ENCODE measurements at places on chromosomes 11 and 22.
A peak's percentile ranks its signal among the peaks of the same experiment; 100 is the strongest.

- no peak for DNase-seq
Observed at GRCh38 chr11:114091516-114092397, 32.2 kb downstream of the ZBTB16 start.

DNA sequence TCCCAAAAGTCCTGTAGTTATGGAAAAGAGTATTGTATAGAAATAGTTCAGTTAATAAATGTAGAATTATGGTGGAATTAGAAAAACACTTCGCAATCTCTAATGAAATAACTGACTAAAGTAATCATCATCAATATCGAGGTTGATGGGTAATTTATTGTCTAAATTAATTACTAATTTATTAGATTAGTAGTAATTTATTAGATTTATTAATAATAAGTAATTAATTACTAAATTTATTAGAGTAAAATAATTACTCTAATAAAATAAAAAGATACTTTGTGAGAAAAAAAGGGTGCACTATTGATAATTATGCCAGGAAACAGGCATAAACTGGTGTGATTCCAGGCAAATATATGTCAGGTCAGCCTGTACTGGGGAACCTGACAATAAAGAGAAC, 455.6 kb downstream of the AASDHPPT start:
- DNase-seq: no peak

DNA sequence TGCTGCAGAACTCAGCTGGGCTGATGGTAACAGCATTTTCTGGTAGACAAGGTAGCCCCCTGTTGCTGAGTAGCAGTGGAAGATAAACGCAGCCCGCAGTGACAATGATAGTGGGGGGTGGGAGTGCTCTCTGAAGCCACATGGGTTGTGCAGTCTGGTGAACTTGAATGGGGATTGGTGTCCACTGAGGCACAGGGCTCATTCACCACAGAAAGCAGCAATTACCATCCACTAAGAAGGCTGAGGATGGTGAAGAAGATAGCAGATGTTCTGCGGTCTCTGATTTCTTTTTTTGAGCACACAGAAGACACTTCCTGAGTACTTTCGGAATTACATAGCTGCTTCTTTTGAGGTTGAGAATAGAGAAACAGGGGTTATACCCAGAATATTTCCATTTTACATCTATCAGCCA, 150.3 kb downstream of the LRRC4C start:
- DNase-seq: no peak

DNA sequence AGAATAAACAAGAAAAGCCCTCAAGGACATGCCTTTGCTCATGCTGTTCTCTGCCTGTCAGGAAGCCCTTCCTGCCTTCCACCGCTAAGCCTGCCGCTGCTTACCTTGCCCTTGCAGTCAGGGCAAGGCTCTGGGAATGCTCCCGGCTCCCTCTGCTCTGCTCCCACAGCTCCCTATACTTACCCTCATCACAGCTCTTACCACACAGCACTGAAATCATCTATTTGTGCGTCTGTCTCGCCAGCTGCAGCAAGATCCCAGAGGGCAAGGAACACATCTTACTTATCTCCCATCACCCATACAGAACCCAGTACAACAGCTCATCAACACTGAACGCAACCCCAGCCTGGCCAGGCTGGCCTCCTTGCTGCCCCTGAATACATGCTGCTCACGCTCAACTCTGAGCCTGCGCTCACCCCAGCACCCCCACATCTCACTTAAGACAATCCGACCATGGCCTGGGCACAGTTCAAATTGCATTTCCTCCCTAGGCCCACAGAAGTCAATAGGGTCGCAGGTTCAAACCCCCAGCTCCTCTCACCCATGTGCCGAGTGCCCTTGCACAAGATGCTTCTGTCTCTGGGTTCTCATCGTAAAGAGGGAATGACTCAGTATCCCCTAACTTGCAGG, 161.8 kb downstream of the IGLL1 start:
- DNase-seq: no peak

GRCh38 chr11:118791111-118791960, at the start of gene DDX6:
Gene DDX6 (minus strand): TSS chr11:118791164. CDS start chr11:118786251, 4,913 bp downstream.
- DNase-seq: peak; percentile 80

DNA sequence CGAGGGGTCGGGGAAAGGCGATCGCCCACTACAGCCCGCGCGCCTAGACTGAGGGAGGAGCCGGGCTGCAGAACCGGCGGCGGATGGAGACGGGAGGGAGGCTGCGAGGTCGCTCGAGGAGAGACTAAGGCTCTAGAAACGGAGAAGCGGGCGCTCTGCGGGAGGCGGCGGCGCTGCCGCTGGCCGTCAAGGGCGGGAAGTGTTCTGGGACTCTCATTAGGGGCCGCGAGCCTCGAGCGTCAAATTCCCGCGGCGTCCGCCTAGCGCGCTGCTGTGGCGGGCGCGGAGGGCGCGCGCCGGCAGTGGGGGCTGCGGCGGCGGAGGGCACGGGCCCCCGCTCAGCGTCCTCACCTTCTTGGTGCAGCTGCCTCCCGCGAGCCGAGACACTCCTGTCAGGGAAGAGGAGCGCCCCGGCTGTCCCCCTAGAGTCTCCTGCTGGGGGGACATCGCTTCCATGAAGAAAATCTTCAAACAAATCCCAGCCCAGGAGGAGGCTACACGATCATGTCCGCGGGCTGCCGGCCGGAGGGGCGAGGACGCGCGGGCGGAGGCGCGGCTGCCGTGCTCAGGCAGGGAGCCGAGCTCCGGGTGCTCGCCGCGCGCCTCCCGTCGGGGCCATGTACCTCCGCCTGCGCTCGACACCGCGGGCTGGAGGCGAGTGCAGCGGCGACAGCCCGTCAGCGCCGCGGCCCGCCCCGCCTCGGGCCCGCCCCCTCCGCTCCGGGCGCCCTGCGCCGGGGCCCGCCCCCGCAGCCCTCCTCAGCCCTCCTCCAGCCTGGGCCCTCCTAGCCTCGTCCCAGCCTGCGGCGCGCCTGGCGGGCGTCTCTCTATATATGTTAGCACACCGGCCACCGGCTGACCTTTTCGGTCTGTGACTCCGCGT, at the start of gene ARHGAP20:
Gene ARHGAP20 (minus strand): TSS at position 662 of the 883 bp plus-strand sequence. CDS start 206 bp downstream, at position 456.
- peak; percentile 74 for DNase-seq

GRCh38 chr11:5276697-5277096, 7.0 kb upstream of the HBE1 start:
- no peak for DNase-seq

DNA sequence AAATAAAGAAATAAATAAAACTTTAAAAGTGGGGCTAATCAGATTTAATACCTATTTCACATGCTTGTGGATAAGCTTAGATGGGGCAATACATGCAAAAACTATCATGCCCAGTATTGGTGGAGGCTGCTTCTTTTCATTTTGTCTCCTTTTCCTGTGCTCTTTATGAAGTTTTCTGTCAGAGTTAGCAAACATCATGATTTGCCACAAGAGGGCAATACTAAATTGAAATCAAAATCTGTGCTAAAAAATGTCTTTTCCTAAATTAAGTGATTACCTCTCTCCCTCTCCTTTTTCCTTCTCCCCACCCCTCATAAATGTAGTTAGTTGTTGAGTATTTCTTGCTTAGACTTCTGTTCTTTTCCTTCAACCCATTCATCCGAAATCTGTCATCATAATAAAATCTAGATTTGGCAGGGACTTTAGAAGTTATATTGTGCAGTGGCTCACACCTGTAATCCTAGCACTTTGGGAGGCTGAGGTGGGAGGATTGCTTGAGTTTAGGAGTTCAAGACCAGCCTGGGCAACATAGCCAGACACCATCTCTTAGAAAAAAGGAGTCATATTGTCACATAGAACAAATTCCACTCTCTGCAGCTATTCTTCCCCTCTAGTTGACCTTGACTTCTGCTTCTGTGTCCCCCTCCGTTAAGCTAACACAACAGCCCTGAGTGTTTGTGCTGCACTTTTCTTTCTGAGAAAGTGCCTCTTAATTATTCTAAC, 4.7 kb upstream of the ARHGAP42 start:
- DNase-seq: no peak

GRCh38 chr22:43587574-43587973, 175.8 kb downstream of the MPPED1 start:
- DNase-seq: no peak

GRCh38 chr22:29112121-29112520, 39.3 kb downstream of the KREMEN1 start:
- DNase-seq: no peak

- peak; percentile 76 for DNase-seq
Observed at GRCh38 chr22:28923826-28924732, 40.7 kb downstream of the ZNRF3 start.

DNA sequence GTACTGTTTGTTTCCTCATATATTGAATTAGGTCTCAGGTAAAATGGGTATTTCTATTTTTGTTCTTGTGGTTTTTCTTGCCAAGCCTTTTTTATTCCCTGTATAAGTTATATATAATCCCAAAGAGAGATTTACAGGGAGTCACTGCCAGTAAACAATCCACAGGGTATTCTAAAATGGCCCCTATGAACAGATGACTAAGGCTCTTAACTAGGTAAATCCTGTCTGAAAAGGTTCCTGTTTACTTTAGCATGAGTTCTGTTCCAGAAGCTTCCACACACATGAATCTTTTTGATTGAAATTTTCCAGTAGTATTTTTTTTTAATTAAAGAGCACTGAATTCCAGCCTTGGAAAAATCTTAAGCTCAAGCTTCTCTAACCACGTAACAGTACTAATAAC, 552.8 kb upstream of the CCDC179 start:
- DNase-seq: no peak

- no peak for DNase-seq
Observed at GRCh38 chr11:12769834-12770345, 95.7 kb downstream of the TEAD1 start.

DNA sequence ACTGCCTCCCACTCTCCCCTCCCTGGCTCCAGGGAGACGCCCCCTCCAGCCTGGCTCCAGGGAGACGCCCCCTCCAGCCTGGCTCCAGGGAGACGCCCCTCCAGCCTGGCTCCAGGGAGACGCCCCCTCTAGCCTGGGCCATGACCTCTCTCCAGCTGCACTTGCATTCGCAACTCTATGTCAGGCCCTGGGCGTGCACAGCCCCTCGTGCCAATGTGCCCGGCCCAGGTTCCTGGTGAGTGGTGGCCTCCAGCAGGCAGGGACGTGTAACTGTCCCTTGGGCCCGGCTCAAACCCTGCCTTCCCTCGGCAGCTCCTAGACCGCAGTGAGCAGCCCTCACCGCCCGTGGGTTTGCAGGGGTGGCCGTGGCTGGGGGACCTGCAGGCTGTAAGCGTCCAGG, 6.9 kb downstream of the MUC6 start:
- DNase-seq: no peak

- no peak for DNase-seq
Observed at GRCh38 chr22:27215871-27216270, 558.5 kb downstream of the MIAT start.

DNA sequence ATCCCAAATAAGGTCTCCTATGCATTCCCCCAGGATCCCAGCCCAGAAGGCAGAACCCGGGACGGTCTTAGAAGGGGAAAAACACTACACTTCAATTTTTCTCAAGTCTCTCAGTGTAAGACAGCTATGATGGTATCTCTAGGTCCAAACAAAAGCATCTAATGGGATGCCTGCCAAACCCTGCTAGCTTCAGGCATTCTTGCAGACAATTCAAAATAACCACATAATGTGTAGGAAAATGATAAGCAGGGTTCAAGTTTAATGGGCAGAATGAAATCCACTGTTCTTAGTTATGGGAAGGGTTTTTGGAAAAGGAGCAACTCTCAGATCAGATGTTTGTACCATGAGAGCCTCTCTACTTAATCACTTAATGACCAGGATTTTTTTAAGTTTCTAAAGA, 119.8 kb upstream of the ANO1 start:
- no peak for DNase-seq

GRCh38 chr11:117953024-117953671, 23.9 kb upstream of the TMPRSS13 start:
- no peak for DNase-seq

- DNase-seq: no peak
Observed at GRCh38 chr22:35841907-35842518, 124.3 kb downstream of the APOL5 start.

DNA sequence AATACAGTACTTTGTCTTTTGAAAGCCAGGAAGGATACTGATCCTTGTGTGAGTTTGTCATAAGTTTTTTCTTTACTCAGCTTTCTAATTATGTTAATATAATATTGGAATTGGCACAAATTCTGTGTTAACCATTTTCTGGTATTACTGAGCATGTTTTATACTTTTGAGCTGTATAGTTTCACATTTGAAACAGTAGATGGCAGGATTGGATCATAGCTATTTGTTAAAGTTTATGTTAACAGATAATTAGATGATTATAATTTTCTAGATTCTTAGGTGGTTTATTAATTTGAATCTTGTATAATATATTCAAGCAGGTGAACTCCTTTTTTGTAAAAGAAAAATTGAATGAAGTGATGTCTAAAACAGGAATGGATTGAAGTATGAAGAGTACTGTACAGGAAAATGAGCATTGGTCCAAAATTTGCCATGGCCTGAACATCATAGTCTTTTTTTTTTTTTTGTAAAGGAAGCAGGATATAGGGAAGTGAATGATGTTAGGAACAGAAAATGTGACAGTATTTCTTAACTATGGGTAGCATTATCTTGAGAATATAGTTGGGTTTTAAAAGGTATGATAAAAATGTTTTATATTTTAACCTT, 102.0 kb downstream of the CYP2R1 start:
- no peak for DNase-seq

DNA sequence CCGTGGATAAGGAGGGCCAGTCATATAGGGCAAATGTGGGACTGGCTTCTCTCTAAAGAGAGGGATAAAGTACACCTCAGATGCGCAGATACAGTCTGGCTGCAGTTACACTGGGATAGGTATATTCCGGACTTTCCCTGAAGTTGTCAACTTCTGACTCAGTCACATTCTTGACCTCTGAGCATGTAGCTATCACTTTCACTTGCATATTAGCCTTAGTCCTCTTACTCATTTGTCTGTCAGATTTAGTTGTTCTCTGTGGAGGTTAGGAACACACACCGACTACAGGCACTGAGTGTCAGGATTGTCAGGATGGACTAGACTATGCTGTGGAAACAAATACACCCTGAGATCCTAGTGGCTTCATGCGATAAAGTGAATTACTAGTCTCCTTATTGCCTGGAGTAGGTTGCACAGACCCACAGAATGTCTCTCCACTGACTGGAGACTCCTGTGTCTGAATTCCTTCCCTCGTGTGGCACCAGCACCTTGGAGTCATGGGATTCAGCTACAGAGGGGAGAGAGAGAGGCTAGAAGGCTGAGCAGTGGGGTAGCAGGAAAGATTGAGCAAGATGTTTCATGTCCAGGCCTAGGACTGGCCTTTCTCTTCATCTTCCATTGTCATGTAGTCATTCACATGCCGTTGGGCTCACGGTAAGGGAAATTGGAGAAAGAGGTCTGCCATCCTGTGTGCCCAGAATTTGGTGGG, 654.3 kb downstream of the NTM start:
- DNase-seq: no peak

GRCh38 chr11:63931876-63932275, 6.9 kb upstream of the NAA40 start:
- DNase-seq: no peak

GRCh38 chr11:88357323-88358039, 19.9 kb upstream of the CTSC start:
- no peak for DNase-seq

- DNase-seq: no peak
Observed at GRCh38 chr11:2100361-2101170, 38.6 kb downstream of the IGF2 start.

- no peak for DNase-seq
Observed at GRCh38 chr11:3095712-3096361, 38.6 kb upstream of the CARS1 start.
